ENCODE measurements at places on chromosomes 16 and 17.

GRCh38 chr17:44362459-44362948 lies 1.1 kb downstream of the FAM171A2 start:
- no peak for DNase-seq

- DNase-seq = no peak
These were observed 393.7 kb upstream of the DYNLRB2 start for GRCh38 chr16:80147026-80147655.

DNA sequence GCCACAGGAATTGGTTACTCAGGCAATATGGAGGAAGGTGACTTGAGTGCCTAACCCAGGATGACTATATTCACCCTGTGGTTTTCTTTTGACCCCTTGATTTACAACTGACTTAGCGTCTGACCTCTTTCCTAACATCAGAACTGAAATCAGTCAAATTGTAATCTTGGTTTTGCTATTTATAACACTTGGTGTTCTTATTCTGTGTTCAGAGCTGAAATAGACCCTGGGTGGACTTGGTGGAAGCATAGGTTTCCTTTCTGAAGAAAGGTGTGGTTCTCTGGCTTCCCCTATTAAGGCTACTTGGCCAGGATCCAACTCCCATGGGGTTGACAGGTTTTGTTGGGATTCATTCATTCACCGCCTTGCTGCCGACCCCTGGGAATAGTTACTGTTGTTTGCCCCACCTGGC lies 80.8 kb downstream of the CLEC16A start:
- no peak for DNase-seq

DNA sequence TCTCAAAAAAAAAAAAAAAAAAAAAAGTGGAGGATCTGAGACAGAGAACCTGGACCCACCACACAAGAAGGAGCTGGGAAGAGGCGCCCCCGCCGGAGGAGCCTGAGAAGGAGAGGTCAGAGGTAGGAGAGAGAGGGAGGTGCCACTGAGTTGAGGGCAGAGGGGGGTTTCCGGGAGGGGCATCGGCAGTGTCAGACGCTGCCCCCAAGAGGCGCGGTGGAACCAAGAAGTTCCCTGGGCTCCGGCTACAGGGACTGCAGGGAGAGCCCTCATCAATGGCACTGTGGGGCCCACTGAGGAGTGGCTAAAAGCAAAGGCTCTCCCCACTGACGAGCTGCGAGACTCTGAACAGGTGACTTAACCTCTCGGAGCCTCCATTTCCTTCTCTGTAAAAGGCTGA lies 4.2 kb downstream of the CCDC42 start:
- DNase-seq = no peak

GRCh38 chr16:15682105-15682570 lies 32.1 kb downstream of the NDE1 start:
- DNase-seq = peak; percentile 10

GRCh38 chr17:2400474-2400866 lies 390 bp downstream of the MNT start:
- DNase-seq = no peak

DNA sequence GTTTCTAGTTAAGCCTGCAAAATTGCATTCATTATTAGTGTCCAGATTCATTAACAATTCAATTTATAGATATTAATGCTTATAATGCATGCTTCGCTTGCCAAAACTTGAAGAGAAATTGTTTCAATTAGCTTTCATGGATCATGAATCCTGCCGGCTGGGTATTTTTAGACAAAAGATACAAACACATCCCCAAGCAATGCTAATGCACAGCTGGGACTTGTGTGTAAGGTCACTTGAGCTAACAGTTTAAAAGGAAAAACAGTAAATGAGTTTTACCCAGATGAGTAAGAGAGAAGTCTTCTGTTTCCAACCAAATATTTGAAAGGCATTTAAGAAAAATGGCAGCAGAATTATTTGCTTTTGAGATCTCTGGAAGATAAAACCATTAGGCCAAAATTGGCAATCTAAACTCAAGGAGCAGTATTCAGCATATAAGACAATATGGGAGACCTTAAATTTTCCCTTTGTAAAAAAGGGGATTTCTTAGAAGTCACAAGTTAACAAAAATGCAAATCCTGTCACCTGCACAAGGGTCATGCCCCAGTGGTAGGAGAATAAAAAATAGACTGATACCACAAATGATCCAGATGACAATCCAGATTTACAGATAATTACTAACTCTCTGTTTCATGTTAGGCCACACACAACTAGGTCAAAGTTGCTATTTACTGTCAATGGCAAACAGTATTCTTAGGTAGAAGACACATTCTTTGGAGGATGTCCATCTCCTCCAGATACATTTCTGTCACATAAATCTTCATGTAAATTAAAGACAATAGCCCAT lies 418.4 kb upstream of the PMFBP1 start:
- DNase-seq = no peak

DNA sequence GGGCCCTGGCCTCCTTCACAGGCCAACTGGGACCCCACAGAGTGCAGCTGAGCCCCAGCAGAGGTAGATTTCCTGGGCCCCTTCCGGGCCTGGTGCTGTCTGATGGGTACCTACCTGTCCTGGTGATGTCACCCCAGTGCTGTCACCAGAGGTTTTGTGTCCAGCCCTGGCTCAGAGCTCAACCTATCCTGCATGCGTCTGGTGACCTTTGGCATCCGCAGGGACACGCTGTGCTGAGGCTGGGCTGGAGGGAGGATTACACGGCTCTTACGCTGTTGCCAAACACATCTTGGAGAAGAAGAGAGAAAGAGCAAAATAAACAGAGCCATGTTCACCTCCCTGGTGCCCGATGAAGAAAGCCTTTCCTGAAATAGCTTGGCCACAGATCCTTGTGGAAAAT lies 70.6 kb upstream of the MED9 start:
- peak; percentile 50 for DNase-seq

- DNase-seq = peak; percentile 31
These were observed 6.0 kb upstream of the CCL3 start for GRCh38 chr17:36095992-36096391.
